ENCODE measurements at places on chromosomes 16 and 17.

- DNase-seq = no peak
Measured at GRCh38 chr17:45389354-45389753, 43.3 kb downstream of the ARHGAP27 start.

DNA sequence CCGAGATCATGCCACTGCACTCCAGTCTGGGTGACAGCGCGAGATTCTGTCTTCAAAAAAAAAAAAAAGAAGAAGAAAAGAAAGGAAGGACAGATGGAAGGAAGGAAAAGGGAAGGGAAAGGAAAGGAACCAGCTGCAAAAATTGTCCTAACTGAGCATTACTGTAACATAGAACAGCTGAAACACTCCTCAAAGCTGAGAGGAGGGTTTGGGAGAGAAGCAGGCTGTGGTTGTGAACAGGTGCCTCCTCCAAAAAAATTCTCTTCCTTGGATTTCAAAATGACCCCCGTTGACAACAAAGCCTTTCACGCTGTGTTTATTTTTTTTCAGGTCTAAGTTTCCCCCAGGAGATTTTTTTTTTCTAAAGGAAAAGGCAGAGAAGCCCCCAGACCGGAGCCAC lies 541.4 kb downstream of the WWOX start:
- no peak for DNase-seq

GRCh38 chr16:8581831-8582580 lies 8.3 kb downstream of the TMEM114 start:
- peak; percentile 35 for DNase-seq

DNA sequence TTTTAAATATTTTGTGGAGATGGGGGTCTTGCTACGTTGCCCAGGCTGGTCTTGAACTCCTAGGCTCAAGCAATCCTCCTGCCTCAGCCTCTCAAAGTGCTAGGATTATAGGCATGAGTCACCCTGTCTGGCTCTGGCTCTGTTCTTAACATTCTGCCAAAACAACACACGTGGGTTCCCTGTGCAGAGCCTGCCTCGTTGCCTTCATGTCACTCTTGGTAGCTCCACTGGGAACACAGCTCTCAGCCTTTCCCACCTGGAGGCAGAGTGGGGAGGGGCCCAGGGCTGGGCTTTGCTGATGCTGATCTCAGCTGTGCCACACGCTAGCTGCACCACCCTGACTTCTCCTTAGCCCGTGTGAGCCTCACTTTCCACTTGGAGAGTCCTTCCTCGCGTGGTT lies 19.3 kb downstream of the CRISPLD2 start:
- DNase-seq = peak; percentile 86

GRCh38 chr17:2595716-2596115 lies 2.3 kb downstream of the PAFAH1B1 start:
- DNase-seq = peak; percentile 34

DNA sequence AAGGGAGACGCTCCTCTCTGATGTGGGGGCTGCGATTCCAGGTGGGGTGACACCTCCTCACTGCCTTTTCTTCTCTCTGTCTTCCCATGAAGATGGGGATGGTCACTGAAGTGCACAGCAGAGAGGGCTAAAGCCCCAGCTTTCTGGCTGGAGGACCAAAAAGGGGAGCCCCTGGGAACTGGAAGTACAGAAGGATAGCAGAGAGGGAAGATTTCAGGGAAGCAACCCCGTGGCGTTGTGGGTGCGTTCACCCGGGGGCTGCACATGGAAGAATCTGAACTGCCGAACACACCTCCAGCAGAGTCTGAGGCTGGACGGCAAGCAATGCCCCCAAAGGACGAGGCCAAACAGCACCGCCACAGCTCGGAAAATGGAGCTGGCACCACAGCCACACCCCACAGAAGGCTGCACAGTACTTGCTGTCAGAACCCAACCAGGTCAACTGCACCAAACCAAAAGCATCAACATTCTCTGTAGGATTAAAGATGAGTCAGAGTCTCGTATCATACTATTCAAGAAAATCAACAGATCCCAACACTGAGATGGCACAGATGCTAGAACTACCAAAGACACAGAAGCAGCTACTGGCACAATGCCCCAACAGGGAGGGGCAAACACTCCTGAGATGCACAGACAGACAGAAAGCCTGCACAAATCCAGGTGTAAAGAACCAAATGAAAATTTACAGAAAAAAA lies 49.9 kb downstream of the MAP1LC3B start:
- peak; percentile 73 for DNase-seq

GRCh38 chr17:43984521-43984920 lies 19.9 kb upstream of the NAGS start:
- no peak for DNase-seq

- DNase-seq = peak; percentile 72
Measured at GRCh38 chr16:81696961-81697615, 82.0 kb upstream of the PLCG2 start.

- DNase-seq = peak; percentile 16
Measured at GRCh38 chr17:4394208-4395110, 28.0 kb upstream of the UBE2G1 start.

GRCh38 chr16:13638218-13638617 lies 281.7 kb upstream of the ERCC4 start:
- no peak for DNase-seq

All from iris pigment epithelial cell (primary cell).